ENCODE measurements at places on chromosomes 2 and 18.

GRCh38 chr2:72148837-72149555 is 1.3 kb upstream of the CYP26B1 start:
- no peak for DNase-seq

DNA sequence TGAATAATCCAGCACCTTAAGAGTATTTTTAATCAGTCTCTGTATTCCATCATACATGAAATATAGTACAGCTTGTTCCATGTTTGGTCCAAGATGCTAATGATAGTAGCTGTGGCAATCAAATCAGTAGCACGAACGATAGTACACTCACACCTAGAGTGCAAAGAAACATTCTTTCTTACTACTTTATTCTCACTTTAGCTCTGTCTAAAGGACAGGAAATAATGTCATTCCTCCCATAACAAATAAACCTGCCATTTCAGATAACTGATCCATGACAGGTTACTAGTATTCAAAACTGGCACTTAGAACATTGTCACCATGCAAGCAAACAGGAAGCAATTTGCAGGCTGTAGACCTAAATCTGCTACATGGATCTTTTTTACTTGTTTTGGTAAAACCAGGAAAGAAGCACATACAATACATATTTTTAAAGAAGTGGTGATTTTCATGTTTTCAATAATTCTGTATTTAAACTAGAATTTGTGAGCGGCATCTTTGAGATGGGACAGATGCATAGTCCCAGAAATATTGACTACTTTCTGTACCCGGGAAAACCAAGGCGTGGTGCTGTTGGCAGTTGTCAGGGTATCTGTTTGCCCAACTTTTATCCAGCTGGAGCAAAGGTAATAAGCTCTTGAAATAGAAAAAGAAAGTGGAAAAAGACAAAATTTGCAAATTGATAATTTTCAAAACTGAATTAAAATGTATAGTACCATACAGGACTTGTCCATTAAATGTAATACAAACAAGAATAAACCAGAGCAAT is 49.5 kb downstream of the IKZF2 start:
- no peak for DNase-seq

GRCh38 chr2:9805435-9806297 is 37.6 kb upstream of the TAF1B start:
- no peak for DNase-seq

- DNase-seq: no peak
Observed at GRCh38 chr2:173990970-173991819, 26.0 kb upstream of the SP3 start.

DNA sequence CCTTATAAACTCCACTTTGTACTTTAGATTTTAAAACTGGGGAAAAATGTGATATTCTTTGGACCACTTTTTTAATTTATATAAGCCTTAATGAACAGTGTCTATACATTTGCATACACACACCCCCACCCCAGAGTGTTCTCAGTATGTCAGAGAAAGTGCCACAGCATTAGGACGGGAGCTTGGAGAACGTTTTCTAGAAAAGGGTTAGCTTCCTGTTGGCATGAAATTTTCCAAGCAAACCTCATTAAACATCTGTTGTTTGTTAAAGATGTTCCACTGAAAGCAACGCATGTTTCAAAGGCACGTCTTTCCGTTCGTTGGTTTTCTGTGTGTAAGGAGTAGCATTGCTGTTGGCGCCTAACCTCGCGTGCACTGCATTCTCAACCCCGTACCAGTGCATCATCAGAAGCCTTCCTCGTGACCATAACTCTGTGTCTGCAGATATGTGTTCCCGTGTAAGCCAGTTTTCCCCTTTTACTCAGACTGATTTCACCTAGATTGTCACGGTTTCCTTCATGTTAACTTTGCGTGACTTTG is 228.5 kb downstream of the ALPK2 start:
- no peak for DNase-seq

- no peak for DNase-seq
Observed at GRCh38 chr18:36695806-36696205, 133.0 kb downstream of the TPGS2 start.

GRCh38 chr2:46657042-46657504 is 177.7 kb downstream of the TMEM247 start:
- DNase-seq: peak; percentile 35

- no peak for DNase-seq
Observed at GRCh38 chr2:6966446-6966940, 49.3 kb downstream of the RNF144A start.

DNA sequence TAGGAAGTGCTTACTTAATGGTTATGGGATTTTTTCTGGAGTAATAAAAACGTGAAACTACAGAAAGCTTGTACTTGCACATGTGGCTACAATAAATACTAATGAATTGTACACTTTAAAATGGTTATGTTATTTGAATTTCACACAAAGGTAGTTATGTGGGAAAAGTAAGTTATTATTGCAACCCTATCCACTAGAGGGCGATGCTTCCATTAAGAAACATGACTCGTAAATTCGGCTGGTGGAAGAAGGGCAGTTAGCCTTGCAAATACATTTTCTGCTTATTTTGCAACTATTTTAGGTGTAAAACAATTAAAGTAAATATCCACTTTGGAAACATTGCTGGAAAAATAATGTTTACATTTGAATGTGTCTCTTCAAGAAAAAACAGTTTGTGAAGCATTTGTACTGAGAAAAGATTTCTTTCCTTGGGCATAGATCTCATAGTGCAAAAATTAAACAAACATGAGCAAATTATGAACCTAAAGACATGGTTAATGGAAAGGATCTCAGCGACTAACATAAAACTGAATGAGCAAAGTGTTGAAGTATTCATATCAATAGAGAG is 68.1 kb upstream of the CSRNP3 start:
- DNase-seq: peak; percentile 63

DNA sequence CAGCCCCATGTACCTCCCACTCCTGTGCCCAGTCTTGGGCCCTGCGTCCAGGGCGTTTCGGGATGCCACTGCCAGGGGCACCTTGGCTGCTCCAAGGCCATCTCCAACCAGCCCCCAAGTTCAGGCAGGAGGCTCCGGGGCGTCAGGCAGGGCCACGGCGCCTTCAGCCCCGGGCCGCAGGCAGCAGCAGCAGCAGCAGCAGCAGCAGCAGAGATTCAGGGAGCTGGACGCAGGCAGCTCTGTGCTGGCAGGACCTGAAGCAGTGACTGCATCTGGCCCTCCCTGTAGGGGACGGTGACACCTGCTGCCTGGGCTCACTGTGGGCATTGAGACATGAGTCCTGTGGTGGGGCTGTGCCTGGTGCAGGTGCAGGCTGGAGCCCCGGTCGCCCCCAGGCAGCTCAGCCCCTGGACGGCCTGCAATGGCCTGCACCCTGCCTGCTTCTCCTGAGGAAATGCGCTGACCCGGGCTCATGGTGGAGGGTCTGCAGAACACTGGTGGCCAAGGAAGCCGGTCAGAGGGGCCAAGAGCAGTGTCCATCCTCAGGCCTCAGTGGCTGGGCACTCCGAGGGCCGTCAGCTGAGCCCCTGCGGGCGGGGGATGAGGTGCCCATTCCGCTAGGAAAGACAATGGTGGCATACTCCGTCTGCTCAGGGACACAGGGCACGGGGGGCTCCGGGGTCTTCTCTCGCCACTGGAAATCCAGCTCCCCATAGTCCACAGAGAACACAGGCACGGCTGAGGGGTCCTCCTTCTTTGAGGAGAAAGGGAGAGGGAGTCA is 8.0 kb downstream of the PDCD1 start:
- no peak for DNase-seq

GRCh38 chr2:71151620-71152019 is 21.2 kb downstream of the MPHOSPH10 start:
- DNase-seq: no peak

- DNase-seq: no peak
Observed at GRCh38 chr2:11174222-11174621, 19.0 kb downstream of the SLC66A3 start.

- peak; percentile 47 for DNase-seq
Observed at GRCh38 chr2:218168635-218169462, 2.1 kb upstream of the CXCR1 start.

DNA sequence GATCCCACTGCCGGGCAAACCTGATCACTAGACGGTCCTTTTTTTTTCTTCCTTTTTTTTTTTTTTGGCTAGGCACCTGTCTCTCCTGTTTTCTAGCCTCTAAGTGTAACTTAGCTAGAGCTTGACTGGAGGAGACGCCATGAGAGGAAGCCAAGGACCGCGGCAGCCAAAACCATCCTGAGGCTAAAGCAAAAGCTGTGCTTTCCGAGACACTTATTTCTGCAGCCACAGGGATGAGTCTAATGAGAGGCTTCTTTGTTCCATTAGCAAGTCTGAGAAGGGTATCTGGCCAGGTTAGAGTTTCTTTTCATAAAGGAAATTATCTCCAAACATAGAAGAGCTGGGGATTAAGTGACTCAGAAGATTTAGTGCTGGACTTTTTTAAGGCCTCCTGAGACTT is 7.3 kb upstream of the CXCR4 start:
- DNase-seq: no peak

DNA sequence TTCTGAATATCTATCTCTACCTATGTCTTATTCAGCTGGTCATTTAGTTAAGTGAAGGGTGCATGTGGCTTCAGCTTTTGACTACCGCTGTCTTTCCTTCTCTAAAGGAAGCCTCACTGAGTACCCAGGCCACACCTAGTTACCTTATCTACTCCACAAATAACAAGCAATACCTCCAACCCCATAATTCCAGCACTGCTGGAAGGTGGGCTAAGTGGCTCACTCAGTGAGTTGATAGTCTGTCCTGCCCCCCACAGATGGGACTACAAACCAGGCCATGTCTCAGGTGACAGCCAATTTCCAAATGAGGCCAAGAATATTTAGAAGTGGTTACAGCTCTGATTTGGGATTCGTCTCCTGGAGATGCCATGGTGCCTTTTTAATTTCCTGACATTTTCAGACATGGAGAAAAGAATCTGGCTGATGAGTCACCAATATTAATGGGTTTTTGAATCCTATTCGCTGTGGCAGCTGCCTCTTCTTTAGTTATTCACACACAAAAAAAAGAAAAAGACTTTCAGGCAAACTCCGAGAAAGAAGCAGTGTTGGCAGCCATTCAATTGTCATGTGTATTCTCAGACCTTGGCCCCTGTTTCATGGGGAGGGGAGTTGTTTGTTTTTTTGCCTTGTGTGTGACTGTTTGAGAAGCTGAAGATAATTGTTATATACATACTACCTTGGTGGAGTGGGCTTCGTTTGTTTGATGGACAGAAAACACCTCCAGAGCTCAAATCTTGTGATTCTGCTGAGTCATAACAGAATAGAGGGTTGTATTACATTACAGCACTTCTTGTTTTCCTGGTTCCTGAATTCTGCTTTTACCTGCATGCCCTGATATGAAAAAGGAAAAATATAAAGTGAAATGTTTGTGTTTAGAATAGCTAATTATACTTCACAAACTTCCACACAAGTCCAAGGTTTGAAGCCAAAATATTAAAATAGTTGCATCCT is 64.2 kb downstream of the SCG2 start:
- DNase-seq: no peak

- no peak for DNase-seq
Observed at GRCh38 chr2:63651861-63652651, 63.3 kb downstream of the MDH1 start.

DNA sequence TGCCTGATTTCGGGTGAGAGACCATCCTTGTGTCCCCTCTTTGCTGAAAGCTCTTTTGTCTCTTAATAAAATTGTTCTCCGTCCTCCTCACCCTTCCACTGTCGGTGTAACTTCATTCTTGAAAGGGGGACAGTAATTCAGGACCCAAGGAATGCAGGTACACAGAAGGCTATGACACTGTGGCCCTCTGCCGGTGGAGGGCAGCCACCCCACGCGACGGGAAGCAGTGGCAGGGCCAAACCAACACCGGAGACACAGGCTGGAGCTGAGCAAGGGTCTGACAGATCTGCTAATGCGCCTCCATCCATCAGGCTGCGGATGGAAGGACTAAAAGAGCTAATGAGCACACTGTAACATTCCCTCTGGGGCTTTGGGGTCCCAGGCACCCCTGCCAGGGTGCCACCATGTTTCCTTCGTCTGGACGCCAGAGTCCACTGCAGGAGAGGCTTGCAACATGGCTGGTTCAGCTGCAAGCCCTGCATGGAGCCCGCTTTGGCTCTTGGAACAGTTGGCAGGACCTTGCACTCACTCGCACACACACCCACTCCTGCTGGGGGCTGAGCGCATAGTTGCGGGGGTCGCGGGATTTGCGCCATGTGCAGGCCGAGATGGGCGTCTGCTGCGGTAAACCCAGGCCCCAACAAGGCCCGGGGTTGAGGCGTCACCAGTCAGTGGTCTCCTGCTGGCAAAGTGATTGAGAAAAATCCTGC is 544.1 kb upstream of the CDH7 start:
- DNase-seq: no peak

- DNase-seq: no peak
Observed at GRCh38 chr2:82023710-82024109, 1719.2 kb upstream of the LRRTM1 start.

- DNase-seq: no peak
Observed at GRCh38 chr2:234146087-234146826, 95.8 kb downstream of the SPP2 start.

DNA sequence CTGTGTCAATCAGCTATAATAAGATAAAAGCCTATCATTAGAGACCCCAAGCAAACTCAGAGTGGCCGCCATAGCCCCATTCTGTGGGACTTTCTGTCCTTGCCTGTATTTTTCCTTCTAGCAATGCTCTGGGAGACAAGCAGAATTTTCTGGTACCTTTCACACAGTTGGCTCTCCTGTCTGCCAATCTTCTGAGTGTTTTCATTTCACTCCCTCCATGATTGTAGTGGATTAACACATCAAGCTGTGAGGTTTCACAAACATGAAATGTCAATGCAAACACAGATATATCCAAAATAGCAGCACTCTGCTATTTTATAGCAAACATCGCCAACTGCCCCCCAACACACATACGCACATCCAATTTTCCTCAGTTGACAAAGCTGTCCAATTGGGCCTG is 64.9 kb downstream of the C1D start:
- no peak for DNase-seq

- DNase-seq: no peak
Observed at GRCh38 chr18:56298935-56299334, 339.5 kb downstream of the TXNL1 start.

DNA sequence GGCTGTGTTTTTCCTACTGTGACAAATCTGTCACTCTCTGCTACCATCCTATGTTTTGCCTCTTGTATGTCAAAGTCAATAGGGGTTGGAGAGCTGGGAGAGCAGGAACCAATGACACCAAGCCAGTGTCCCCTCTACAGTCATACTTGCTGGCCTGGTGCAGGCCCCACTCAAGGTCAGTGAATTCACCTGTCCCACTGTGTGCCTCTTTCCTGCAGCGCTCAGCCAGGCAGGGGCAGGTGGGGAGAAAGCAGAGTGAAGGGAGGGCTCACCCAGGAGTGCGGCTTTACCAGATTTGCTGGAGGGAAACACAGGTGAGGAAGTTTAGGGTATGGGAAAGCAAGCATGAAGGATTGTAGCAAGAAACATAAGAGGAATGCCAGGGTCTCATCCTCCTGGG is 114.5 kb downstream of the GYPC start:
- DNase-seq: no peak

- DNase-seq: no peak
Observed at GRCh38 chr18:2002151-2002550, 569.2 kb downstream of the METTL4 start.

DNA sequence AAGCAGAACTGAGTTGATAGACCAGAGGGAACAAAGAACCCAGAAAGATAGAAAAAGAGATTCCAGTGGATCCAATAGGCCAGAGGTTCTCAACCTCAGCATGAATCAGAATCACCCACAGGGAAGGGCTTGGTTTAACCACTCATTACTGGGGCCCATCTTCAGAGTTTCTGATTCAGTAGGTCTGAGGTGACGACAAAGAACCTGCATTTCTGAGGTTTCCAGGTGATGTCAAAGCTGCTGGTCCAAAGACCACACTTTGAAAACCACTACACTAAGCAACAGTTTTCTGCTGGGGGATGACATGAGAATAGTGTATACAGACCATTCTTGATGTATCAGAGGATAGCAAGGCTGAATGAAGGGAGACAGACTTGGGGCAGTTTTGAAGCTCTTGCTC is 296.9 kb upstream of the STON1 start:
- no peak for DNase-seq
